ENCODE measurements at places on chromosomes 16 and 17. TPM values are rescaled to one million over a fixed set of nuclear protein-coding genes. Genes with fewer than 3 reads are reported as not detected.

DNA sequence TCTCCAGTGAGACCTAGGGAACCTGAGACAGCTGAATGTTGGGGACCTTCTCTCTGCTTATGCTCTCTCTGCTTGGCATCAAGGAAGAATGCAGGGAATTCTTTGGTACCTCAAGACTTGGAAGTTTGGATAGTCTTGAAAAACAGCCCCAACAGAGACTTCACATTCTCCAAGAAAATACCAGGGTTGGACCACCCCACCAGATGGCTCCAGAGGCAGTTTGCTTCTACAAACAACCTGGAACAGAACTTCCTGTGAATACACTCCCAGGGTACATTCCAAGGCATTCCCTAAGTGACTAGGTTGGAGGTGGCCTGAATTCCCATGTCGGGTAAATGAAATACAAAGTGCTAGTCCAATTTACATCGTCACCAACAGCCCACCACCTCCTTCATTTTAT is 314.4 kb downstream of the PMP22 start:
- no peak for DNase-seq

GRCh38 chr17:65430209-65430833 is 131.1 kb downstream of the AXIN2 start:
- no peak for DNase-seq

- DNase-seq, result no peak
Measured at GRCh38 chr17:7916808-7917207, 719 bp upstream of the RNF227 start.

DNA sequence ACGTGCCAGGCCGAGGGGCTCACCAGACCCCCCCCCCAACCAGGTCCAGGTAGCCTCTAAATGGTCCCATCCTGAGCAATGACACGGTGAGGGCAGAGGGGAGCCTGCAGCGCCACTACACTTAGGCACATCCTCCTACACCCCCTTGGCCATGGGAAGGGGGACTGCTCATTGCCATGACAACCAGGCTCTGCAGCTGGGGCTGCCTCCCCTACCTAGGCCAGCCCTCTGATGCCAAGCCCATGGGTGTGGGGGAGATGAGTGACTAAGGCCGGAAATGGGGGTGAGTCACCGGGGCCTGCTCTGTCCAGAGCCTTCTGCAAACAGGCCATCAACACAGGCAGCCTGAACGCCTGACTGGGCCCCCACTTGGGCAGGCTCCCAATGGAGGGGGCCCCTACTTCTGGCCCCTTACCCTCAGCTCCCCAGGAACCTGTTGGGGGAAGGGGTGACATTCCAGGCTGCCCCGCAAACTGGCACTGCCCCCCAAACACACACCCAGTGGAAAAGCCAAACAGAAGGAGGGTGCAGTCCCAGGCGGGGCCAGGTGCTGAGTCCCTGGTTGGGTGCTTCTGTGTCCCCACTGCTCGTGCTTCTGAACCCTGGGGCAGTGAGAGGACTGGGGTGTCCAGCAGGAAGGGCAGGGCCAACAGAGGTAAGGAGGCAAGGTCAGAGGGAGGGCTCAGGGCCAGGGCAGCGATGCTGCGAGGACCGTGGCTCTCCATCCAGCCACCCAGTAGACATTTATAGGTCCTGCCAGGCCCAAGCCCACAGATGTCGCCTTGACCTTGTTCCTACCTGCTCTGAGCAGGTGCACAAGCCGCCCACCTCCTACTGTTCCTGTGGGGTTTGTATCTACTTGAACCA is 8.2 kb downstream of the PLCD3 start:
- peak; percentile 68 for DNase-seq

Gene MYH2
- not detected for total RNA-seq

DNA sequence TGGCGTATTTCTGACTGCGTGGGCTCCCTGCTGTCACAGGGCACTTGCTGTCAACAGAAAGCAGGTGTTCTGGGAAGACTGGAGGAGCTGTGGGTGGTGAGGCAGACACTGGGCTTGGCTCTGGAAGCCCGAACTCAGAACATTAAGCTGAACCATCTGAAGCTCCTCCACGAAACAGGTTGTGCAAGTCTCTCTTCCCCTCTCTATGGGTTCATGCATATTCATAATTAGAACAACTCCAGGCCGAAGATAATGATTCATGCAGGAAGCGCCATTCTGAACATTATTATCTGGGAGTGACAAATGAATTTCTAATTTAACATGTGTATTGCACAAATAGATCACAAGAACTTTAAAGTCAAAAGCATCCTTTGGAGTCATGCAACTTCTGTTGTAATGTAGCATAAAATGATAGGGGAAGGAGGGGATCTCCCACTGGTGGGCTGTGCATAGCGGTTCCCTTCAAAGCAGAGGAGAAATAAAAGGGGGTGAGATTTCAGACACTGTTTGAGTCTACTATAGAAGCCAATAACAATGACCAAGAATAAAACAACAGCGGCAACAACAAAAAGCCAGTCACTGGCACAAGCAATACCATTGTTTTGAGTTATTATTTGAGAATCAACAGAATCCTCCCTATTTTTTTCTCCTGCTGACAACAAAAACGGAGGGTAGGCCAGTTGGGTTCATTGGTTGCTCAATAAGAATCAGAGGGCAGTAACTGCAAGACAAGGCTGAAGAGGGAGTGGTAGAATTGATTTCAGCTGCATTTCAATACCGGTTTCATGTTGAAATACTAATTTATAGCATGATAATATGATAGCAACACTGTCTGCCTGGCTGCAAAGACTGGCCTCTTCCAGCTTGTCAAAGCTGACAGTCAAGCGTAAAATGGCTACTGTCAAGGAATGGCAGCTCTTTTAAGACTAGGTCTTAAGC is 407.3 kb downstream of the XYLT1 start:
- DNase-seq, result no peak

Gene GOSR2
- 35.2 TPM for total RNA-seq

DNA sequence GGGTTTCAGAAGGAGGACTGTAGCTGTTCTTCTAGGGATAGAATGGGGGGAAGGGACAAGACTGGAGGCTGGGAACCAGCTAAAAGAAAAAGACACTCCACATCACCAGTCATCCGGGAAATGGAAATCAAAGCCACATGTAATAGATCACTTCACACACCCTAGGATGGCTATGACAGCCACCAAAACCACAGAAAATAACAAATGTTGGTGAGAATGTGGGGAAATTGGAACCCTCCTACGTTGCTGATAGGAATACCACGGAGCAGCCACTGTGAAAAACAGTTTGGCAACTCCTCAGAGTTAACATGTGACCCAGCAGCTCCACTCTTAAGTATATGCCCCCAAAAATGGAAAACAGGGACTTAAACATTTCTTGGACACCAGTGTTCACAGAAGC is 2.3 kb downstream of the TLE7 start:
- no peak for DNase-seq

GRCh38 chr16:4746991-4747574 is 12.7 kb downstream of the DNAAF8 start:
- DNase-seq, result no peak

- DNase-seq, result no peak
Measured at GRCh38 chr16:64586781-64587180, 535.1 kb downstream of the CDH11 start.

Gene KRT27
- not detected for total RNA-seq

- DNase-seq, result no peak
Measured at GRCh38 chr16:46638947-46639925, 18.1 kb upstream of the SHCBP1 start.

DNA sequence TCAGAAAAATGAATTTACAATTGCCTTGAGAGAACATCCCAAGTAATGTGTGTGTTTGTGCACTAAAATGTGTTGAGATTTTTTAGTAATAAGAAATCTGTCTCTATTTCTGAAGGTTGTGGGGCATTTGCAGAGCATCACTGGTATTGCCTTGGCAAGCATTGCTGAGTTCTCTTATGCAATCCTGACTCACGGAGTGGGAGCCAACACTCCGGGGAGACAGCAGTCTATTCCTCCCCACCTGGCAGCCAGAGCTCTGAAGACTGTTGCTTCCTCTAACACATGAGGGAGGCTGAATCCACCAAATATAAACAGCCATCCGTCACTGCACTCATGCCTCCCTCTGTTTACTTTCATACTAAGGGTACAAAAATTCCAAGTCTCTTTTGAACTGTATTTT is 10.6 kb downstream of the CNTD1 start:
- DNase-seq, result no peak

DNA sequence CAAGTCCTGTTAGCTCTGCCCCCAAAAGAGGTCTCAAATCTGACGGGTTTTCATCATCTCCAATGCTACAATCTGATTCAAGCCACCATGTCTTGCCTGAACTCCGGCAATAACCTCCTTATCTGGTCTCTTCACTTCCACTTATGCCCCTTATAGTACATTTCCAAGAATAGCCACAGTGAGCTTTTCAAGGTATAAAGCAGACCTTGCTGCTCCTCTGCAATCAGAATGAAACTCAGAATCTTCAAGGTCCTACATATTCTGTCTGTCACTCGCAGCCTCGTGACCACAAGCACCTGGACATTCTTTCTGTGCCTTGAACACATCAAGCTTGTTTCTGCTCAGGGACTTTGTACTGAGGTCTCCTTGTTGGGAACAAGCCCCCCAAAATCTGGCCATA is 84.7 kb downstream of the YPEL2 start:
- no peak for DNase-seq

Gene AATK
- total RNA-seq, result 10.1 TPM

DNA sequence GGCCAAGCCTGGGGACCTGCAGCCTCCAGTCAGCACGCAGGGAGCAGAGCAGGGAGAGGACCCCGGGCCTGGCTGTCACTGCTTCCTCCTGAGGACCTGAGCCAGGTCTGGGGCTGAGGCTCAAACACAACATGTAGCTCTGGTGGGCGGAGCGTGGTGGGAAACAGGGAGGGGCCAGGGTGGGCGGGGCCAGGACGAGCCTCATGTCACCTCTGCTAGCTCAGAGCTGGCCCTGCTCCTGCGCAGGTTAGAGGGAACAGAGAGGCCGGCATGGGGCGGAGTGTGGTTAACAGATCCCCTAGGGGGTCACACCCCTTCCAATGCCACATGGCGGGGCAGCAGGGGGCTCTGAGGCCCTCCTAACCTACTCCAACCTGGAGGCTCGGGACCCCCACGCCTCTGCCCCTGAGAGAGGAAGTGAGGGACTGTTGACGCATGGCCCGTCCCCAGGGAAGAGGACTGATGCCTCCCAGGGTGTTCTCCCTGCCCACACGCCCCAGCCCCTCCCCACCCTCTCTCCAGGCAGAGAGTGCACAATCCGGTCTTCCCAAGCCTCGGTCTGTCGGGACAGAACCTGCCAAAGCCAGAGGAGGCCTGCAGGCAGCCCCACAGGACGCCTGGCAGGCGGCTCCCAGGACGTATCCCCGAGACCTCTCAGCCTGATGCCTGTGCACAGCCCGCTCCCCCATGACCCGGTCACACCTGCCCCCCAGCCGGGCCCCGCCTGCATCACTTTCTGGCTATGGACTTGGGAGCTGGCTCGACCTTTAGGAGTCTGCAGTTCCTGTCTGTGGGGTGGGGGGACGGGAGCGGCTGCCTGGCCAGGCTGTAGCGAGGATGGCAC is 15.2 kb downstream of the PIEZO1 start:
- DNase-seq, result no peak

Gene AANAT
- total RNA-seq, result not detected

DNA sequence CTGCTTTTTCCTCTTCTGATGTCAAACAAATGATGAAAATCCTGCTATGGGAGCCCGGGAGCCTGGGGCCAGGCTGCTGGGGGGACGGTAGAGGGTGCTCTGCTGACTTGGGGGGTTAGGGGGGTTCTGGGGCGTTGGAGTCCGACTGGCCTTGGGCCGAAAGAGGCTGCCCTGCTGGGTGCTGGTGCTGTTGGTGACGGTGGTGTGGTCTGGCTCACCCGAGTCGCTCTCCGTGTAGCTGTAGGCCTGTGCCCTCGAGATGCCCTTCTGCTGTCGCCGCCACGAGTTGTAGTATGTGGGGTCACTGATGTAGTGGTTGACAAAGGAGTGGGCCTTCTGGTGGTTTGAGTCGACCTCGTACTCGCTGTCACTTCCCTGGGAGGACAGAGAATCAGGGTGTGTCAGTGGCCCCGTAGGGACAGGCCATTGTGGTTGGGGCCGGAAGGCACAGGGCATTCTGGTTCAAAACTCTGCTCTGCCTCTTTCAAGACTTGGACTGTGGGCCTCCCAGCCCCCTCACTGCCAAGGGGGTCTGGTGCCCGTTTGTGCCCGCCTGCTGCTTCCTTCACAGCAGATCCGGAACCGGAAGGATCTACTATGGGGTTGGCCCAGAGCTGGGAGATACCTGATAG is 26.9 kb upstream of the CDC42EP4 start:
- DNase-seq, result peak; percentile 17

DNA sequence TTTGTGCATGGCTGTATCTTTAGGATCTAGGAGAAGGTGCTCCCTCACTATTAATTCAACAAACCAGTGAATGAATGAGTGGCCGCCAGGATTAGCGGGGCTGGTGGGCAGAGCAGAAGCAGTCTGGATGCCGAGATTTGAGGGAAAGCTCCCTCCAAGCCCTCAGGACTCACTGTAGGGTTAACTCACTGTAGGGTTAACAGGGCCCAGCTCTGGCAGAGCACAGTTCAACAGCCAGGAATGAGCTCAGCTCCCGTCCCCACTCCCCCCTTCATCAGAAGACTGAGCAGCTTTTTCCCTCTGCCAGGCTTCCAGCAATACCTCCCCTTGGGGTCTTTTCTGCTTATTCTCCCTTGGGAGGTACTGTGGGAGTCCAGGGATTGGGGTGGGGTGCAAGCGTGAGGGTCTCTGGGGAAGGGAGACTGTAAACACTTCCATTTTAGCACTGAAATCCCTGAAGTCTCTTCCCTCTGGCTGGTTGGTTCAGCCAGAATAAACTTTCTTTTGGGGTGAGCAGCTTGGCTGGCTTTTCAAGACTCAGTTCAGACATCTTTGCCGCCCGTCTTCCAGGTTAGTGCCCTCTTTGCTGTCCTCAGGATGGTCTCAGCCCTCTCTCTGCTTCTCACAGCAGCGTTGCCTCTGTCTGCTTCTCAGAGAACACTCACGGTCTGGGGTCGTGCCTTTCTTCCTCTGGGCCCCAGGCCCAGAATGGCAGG is 53.7 kb upstream of the WSB1 start:
- DNase-seq, result no peak

- no peak for DNase-seq
Measured at GRCh38 chr17:68352041-68352440, 60.7 kb downstream of the ARSG start.

Gene SYNRG
- total RNA-seq, result 32.2 TPM

- no peak for DNase-seq
Measured at GRCh38 chr17:61504697-61505096, 52.5 kb downstream of the TBX4 start.

Gene TNFRSF12A
- 42.8 TPM for total RNA-seq

Gene SLFN13
- 6.7 TPM for total RNA-seq

Gene KRT17
- total RNA-seq, result not detected

GRCh38 chr17:82018152-82018988 is 4.3 kb downstream of the CENPX start:
- no peak for DNase-seq

- DNase-seq, result no peak
Measured at GRCh38 chr17:21078016-21078780, 35.4 kb upstream of the USP22 start.

Gene ZNF423
- 8.8 TPM for total RNA-seq

DNA sequence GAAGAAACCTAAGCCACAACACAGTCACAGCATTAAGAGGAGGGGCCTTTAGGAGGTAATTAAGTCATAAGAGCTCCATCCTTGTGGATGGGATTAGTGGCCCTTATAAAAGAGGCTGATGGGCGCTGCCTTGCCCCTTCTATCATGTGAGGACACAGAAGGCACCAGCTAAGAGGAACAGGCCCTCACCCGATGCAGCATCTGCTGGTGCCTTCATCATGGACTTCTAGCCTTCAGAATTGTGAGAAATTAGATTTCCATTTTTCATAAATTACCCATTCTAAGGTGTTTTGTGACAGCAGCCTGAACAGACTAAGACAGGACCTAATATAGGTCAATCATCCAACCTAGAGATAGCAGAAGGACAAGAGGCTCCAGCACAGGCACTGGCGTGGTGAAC is 120.8 kb downstream of the CDYL2 start:
- no peak for DNase-seq

GRCh38 chr17:17508646-17509591 is 12.7 kb upstream of the RASD1 start:
- peak; percentile 31 for DNase-seq

All from Right ventricle myocardium inferior (tissue), 1 donor.